ENCODE measurements at places on chromosomes 1 and 21. TPM values are rescaled to one million over a fixed set of nuclear protein-coding genes. Genes with fewer than 3 reads are reported as not detected.

The SPSB1 gene
- total RNA-seq = 5.7 TPM

The SH2D1B gene
- not detected for total RNA-seq

The SLC45A1 gene
- total RNA-seq = 1.8 TPM

The IGSF5 gene
- total RNA-seq = not detected

The DMRTA2 gene
- total RNA-seq = not detected

The FCRL1 gene
- not detected for total RNA-seq

- no peak for DNase-seq
These were observed 44.8 kb downstream of the PRDM15 start for GRCh38 chr21:41834252-41834925.

DNA sequence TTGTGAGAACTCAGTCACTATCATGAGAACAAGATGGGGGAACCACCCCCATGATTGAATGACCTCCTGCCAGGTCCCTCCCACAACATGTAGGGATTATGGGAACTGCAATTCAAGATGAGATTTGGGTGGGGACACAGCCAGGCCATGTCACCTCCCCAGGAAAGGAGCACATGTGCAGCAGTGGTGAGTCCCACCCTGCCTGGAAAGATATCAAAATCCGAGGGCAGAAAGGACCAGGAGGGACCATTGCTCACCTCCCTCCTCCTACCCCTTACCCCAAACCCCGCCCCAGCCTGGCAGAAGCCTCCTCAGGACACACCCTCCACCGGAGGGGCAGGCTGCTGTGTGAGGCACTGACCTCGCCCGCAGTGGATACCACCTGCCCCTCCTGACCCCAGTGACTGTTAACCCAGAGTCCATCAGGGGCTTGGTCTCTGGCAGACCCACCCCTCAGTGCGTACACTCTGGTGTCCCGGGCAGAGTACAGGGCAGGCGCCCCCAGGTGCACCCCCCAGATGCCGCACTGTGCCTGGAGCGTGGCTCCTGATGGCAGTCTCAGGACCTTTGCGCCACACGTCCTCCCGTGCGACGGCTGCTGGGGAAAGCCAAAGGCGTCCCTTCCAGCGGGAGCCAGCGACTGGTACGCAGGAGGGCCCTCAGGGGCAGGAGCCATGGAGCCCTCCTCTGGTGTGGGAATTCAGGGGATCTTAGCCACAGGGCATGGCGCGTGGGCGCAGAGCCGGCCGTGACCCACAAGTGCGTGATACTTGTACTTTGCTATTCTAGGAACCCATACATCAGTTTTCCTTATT is 20.9 kb downstream of the PDXK start:
- DNase-seq = no peak

DNA sequence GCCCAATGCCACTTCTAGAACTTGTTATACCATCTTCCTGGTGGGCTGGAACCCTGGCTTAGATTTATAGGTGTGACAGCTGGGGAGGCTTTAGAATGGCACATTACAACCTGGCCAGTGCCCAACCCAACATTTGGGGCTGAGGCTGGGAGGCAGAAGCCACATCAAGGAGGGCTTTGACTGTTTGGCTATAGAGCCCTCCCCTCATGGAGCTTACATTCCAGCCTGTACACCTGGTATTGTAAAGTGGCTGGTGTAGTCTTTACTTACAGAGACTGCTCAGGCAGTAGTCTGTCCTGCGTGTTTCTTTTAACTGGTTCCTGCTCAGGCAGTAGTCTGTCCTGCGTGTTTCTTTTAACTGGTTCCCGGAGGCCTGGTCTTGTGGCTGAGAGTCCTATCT is 10.0 kb upstream of the SLC2A1 start:
- DNase-seq = no peak

GRCh38 chr1:29668551-29669157 is 432.3 kb downstream of the PTPRU start:
- no peak for DNase-seq

DNA sequence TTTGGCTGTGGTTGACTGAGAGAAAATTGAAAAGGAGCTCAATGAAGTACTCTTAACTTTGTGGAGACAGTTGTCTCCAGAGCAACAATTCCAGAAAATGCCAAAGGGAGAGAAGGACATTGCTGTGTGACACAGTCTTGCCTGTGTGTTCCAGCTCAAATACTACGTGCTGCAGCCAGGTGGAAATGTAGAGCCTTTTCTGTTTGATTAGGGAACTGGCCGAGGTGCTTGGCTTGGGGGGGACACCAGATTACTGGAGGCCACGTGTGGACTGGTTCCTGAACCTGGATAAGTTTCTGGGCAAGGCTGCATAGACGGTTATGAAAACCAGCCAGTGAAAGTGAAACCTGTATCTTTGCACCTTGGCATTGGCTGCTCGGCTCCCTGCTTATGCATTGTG is 217.9 kb downstream of the CTH start:
- no peak for DNase-seq

GRCh38 chr1:178052650-178053461 is 41.0 kb upstream of the RASAL2 start:
- DNase-seq = no peak

DNA sequence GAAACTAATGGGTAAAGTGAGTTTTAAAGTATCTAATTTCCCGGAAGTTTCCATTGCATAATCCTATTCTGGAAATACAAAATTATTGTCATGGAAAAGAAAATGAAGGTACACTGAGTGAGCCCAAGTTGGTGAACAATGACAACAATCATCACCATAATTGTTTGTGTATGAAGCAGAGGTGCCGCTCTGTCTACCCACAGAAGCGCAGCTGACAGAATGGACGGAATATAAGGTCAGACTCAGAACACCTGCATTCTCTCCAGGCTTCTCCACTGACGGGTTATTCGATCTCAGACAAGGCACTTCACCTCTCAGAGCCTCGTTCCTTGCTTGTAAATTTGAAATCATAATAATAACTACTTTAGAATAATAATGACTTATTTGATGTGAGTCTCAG is 99.1 kb upstream of the NGF start:
- no peak for DNase-seq

DNA sequence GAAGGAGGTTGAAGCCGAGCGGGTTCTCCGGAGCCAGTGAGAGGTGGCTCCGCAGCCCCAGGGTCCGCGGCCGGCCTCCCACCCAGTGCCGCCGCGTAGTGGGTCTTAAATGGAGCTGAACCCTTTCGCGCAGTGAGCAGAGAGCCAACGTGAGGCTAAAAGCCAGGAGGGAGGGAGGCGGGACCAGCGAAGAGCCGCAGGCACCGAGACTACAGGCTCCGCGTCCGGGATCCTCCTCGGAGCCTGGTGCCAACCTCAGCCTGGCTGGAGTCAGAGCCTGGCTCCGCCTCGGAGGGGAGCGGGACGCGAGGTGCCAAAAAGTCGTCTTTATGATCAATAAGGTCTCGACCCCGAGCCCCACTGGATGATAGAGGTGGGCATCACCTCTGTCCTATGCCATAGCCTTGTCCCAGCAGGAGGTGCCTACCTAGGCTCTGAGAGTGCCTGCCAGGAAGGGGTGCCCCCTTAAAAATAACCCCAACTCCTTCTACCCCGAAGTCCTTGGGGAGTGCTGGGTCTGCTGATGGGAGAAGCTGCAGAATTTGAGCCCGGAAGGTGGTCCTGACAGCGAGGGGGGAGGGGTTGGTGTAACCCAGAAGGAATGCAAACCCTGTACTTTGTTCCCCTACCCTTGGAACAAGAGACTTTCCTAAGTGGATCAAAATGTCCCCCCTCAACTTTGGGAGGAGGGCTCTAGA is 1.6 kb downstream of the IGSF21 start:
- no peak for DNase-seq

- no peak for DNase-seq
These were observed 3.7 kb downstream of the IBA57 start for GRCh38 chr1:228169345-228169744.

DNA sequence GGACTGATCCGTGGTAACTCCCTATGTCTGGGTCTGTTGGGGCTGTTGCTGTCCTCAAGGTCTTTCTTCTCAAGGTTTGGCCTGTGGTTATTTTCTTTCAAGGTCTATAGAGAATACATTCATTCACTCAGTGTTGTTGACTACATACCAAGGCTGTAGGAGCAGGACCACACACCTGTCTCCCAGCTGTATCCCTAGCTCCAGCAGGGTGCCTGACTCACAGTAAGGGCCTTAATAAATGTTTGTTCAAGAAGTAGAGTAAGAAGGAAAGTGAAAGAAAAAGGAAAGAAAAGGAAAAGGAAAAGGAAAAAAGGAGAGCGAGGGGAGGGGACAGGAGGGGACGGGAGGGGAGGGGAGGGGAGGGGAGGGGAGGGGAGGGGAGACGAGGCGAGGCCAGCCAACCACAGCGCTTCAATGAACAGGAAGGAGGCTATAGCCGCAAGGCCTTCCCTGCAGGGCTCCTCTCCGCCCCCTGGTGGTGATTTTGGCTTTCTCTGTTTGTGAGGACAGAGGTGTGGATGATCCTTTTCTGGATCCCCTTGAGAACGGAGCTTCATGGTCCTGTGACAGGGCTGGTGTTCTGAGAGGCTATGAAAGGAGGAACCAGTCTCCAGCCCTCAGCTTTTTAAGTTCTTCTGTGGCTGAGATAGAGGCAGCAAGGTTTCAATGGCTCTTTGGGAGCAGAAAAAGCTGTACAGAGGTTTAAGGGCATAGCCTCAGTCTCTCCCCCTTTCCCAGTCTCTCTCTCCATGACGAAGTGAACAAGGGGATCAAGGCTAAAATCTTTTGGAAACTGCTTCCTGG is 30.6 kb upstream of the LCE5A start:
- DNase-seq = peak; percentile 17

- DNase-seq = no peak
These were observed 20.4 kb upstream of the PDE9A start for GRCh38 chr21:42632771-42633690.

GRCh38 chr1:169326956-169327268 is 40.7 kb downstream of the NME7 start:
- peak; percentile 9 for DNase-seq

- DNase-seq = no peak
These were observed 71.9 kb upstream of the PRDX6 start for GRCh38 chr1:173405281-173405680.

GRCh38 chr1:229360420-229360819 is 17.6 kb upstream of the CCSAP start:
- DNase-seq = no peak

DNA sequence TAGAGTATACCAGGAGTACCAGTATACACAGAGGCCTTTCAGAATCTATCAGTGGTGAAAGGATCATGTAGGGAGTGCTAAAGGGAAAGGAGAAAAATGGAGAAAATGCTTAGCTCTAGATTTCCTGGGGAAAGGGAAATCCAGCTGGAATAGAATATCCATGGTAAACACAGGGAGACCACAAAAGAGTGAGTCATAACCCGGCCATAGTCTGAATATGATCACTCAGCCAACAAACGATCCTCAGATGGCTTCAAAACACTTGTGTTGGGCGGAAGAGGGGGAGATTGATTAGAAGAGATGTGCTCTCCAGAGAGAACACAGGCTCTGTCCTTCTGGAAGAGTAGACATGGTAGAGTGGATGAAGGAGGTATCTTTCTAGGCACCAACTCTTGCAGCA is 180.6 kb downstream of the PAPPA2 start:
- DNase-seq = no peak

DNA sequence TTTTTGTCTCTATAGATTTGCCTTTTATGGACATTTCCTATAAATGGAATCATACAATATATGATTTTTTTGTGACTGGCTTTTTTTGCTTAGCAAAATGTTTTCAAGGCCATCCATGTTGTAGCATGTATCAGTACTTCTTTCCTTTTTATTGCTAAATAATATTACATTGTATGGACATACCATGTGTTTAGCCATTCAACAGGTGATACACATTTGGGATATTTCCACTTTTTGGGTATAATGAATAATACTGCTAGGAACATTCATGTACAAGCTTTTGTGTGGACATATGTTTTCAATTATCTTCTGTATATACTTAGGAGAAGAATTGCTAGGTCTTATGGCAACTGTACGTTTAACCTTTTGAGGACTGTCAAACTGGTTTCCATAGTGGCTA is 47.4 kb downstream of the RIMS3 start:
- DNase-seq = no peak
